Skeletal muscle cell (primary cell): ENCODE measurements at places on chromosomes 1 and 21.

- DNase-seq, result no peak
Observed at GRCh38 chr1:221981461-221981860, 239.6 kb upstream of the DUSP10 start.

DNA sequence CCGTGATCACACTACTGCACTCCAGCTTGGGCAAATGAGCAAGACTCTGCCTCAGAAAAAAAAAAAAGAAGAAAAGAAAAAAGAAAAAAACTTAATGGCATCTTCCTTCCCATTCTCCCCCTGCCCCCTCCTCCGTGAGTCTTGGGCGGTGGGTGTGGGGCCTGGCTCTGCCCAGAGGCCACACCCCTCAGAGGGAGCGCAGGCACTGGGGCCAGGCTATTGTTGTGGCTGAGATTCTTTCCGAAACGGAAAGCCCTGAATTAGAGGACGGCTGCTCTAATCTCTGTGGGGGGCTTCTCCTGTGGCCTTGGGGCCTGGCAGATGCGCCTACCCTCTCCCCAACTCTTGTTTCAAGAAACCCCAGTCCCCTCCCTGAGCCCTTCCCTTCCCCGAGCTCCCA lies 4.1 kb upstream of the FAM110D start:
- no peak for DNase-seq

DNA sequence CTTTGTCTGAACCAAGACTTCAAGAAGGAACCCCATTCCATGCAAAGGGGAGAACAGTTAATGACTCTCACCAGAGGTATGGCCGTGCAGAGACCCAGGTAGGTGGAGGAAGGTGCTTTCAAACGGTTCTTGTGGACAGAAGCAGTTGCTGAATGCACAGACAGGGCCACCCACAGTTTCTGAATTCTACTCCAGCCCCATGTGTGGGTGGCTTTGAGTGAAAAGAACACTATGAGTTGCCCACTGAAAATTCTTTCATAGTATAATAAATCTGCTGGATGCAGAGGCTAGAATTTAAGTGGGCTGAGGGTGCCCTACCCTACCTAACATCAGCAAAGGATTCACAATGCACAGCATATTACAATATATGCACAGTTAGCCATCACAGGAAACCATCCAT lies 7.2 kb upstream of the CCDC185 start:
- no peak for DNase-seq

DNA sequence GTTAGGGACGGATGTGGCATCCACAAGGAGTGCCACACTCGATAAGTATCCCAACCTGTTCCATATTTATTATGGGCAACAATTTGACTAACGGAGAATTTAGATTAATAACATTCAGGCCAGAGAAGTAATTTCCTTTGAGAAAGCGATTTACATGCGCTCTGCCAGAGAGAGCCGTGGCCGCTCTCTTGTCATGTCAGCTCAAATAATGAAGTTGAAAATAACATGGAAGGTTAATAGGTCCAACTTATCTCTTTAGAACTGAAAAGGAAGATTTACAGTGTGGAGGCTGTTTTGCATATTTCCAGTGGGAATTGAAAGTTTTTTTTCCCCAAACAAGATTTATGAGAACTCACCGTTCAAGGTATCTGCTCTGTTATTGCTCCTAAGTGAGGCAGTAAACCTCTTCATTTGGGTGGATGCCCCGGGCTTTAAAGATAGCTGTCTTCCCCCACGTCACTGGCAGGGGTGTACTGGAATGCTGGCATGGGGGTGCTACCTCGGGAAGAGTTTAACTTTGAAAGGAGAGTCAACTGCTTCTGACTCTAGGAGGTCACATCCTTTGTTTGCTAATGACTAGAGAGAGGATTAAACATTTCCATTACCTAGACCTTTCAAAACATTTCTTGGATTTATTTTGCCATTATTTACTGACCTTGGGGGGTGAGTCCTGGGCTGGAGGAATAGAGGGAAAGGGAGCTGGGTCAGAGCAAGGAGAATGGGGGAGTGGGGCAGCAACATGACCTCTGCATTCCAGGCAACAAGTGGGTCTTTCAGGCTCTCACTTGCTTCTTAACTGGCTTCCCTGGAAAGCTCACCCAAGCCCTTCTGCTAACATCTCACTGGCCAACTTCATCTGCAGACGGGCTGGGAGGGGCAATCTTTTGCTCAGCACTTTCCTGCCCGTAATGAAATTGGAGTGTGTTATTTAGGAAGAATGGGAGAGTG lies 204.2 kb downstream of the CAMTA1 start:
- no peak for DNase-seq

DNA sequence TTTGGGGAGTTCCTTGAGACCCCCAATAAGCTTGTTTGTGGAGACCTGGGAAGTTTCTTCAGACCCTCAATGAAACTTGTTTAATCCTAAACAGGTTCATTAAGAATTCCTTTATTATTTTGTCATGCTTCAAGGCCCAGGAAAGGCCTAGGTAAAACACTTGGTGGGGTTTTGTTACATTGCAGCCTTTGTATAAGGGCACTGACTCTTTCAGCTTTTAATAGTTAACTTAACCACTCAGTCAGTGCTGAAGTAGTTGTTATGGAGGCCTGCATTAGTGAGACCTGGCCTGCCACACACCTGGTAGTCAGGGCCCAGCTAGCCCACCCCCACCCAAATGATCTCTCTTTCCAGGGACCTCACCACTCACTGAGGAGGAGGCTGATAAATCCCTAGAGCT lies 103.7 kb downstream of the FCRL5 start:
- DNase-seq, result no peak

DNA sequence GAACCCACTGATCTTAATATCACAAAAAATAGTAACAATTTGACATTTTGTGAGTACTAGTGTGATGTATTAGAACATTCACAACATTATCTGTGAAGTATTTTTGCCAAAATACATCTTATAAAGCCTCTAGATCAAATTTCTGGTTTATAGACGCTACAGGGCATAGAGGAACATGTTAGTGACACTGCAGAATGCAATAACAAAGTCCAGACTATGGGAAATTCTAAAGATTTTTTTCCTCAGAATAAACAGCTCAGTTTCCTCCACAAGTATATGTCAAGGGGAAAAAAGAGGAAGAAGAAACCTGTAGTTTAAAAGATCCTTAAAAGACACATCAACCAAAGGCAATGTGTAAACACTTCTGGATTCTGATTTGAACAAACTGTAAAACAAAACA lies 26.4 kb upstream of the MROH9 start:
- DNase-seq, result no peak

DNA sequence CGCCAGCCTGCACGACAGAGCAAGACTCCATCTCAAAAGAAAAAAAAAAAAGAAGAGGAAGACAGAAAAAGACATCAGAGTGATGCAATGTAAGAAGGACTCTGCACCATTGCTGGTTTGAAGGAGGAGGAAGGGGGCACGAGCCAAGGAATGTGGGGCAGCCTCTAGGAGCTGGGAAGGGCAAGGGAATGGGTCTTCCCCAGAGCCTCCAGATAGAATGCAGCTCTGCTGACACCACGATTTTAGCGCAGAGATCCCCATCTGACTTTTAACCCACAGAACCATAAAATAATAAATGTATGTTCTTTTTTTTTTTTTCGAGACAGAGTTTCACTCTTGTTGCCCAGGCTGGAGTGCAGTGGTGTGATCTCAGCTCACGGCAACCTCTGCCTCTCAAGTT lies 33.9 kb upstream of the LAMC2 start:
- DNase-seq, result no peak

GRCh38 chr1:177914603-177915002 lies 55.3 kb downstream of the SEC16B start:
- no peak for DNase-seq

DNA sequence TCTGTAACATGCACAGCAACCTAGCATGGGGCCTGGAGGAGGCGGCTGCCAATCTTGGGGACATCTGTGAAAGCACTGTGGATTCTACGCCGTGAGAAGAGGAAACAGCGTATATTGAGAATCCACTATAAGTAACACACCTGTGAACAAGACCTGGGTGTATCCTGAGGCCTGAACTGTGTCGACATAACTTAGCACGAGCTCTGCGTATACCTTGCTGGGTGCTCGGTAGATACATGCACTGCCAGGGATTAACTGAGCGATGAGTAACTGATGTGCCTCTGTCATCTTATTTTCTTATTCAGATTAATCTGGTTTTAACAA lies 58.6 kb downstream of the DDX20 start:
- DNase-seq, result no peak

DNA sequence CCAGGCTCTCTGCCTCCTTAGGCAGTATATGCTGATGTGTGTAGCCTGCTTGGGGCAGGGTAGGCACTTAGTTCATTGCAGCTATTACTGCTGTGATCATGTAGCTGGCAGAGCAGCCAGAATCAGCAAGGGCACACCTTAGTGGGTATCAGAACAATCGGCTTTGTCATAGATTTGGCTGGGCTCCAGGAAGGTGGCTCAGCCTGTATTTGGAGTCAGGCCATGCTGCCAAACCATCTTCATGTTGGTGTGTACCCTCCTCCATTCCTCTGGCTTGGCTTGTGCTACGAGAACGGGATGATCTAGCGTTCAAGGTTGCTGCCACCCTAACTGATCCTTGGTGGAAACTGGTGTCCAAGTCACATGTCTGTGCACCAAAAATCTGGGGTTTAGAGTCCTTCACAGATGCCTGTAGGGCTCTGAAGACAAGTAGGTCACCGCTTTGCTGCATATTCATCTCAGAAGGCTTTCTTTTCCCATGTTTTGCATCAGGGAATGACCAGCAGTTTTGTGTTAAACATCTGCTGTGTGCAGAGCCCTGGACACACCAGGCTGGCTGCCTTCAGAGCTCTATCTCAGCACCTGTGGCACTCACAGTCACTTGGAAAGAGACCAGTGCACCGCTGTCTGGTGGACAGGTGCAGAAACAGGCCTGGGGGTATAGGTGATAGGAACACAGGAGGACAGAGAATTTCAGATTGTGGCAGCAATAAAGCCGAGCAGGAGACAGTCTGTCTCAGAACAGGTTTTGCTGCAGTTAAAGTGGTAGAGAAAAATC lies 23.7 kb downstream of the VANGL1 start:
- no peak for DNase-seq

DNA sequence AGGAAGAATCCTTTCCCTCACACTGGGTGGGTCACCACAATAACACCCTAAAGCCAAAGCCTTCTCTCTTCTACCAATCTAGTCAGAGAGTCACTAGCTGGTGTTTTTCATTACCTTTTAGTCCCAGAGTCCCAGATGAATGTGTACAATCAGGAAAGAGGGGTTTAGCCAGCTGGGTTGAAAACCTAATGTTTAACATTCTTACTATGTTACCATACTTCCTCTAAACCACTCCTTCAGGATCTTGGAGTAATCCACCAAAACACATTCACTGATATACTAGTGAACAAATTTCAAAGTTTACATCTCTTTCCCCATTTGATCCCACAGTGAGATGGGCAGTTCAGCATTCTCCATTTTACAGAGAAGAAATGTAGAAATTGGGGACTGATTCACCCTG lies 9.7 kb downstream of the LPAR3 start:
- no peak for DNase-seq

GRCh38 chr1:232184561-232185530 lies 445.1 kb downstream of the SIPA1L2 start:
- no peak for DNase-seq

GRCh38 chr1:176183618-176184017 lies 23.5 kb downstream of the COP1 start:
- no peak for DNase-seq

GRCh38 chr1:109498161-109498801 lies 4.4 kb downstream of the CYB561D1 start:
- no peak for DNase-seq

DNA sequence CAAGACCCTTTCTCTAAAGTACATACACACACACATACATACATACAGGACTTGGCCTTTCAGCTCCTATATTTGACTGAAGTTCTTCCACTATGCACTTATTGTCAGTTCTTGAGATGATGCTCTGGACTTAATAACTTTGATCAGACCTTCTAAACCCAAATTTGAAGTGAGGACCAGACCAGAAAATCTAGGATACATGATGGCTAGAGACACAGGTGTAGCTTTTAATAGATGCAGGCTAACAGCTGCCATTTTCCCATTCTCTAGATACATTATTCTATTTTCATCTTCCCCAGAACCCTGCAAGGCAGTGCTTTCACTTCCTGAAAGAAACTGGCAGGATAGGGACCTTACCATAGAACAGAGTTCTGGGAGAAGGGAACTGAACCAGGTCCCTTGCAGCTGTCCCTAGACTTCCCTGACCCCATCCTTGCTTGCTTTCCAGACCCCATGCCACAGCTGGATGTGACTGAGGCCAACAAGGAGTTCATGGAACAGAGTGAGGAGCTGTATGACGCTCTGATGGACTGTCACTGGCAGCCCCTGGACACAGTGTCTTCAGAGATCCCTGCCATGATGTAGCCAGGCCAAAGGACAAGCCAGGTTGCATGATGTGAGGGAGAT lies 14.9 kb upstream of the RAB42 start:
- DNase-seq, result no peak

DNA sequence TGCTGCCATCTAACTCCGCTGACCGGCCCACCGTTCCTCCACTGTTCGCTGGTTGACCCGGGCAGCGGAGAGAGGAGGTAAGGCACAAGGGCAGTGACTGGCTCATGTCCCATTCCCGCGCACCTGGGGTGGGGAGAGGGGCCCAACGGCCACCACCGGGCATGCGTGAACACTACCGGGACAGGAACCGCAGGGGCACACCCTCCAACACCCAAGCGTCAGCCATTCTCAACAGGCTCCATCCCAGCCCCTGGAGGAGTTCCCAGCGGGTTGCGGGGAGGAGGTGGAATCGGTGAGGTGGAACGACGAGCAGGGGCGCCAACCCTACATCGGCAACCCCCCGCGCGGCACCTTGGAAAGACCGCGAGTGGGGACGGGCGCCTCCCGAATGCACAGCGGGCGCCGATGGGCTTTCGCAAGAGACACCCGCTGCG lies 126.7 kb downstream of the LIPI start:
- no peak for DNase-seq

GRCh38 chr1:170539154-170539553 lies 7.2 kb downstream of the GORAB start:
- no peak for DNase-seq

DNA sequence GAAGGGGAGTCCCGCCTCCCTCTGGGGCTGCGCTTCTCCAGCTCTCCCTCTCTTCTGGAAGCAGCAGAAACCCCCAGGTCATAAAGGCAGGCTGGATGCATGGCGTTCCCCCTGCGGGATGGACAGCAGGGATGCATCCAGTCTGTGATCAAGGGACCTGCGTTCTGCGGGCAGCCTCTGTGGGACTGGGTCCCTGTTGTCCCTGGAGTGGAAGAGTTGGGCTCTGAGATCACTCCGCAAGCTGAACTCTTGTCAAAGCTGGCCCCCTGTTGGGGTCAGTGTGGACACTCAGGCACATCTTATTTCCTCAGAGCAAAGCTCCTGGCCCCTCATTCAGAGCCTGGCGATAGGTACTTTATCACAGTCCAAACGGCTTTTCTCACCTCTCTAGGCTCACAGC lies 341.2 kb downstream of the PTPRU start:
- DNase-seq, result no peak
